ENCODE measurements at places on chromosomes 16 and 17. TPM values are rescaled to one million over a fixed set of nuclear protein-coding genes. Genes with fewer than 3 reads are reported as not detected.

GRCh38 chr16:52552643-52553042 lies 5.7 kb upstream of the TOX3 start:
- DNase-seq = no peak

DNA sequence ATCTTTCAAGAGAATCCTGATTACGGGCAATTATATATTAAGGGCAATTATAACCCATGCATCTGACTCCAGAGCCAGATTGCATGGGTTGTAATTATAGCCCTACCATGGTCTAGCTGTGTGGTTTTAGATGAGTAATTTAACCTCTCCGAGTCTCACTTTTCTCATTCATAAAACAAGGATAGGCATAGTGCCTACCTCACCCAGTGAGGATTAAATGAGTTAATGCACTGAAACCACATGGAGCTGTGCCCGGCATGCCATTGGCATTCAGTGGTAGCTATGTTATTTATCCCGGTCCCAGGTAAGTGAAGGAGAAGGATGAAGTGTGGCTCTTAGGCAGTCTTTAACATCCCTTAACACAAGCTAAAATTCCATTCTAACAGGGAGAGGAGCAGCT lies 6.3 kb downstream of the SNX20 start:
- DNase-seq = no peak

GRCh38 chr17:76938009-76938408 lies 69.8 kb downstream of the MGAT5B start:
- DNase-seq = no peak

GRCh38 chr17:12316021-12316420 lies 295.3 kb downstream of the MAP2K4 start:
- no peak for DNase-seq

- no peak for DNase-seq
Observed at GRCh38 chr17:38885044-38885727, 15.3 kb downstream of the LASP1 start.

DNA sequence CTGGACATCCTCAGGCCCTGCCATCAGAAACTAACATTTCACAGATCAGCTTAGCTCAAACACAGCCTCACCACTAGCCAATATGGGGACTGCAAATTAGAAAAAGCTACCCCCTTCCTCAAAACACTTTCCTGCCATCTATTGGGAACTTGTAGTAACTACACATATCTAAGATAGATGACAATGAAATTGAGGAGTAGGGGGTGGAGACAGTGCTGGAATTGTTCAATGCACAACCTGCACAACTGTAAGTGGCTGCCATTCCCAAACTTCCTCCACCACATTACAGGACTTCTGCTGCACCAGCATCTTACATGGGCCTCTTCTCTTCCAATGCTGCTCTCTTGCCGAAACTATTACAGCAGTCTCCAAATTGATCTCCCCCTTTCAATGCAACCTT lies 21.9 kb downstream of the AIPL1 start:
- no peak for DNase-seq

DNA sequence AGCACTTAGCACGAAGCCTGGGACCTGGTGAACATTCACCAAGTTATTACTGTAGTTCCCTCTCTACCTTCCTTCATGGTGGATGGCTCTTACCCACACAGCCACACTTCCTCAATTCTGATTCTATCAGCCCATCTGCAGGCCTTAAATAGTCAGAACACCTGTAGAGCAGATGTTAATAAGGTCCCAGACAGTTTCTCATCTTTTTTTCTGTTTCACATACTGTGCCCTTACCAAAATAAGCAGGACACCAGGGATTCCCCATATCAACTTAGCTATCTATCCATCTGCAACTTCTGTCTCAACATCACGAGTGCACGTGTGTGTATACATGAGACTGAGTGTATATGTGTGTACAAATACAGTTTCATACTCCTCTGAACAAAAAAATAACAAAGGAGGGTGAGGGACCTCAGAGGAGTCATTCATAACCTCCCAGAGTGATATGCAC lies 2.8 kb downstream of the RECQL5 start:
- DNase-seq = no peak

DNA sequence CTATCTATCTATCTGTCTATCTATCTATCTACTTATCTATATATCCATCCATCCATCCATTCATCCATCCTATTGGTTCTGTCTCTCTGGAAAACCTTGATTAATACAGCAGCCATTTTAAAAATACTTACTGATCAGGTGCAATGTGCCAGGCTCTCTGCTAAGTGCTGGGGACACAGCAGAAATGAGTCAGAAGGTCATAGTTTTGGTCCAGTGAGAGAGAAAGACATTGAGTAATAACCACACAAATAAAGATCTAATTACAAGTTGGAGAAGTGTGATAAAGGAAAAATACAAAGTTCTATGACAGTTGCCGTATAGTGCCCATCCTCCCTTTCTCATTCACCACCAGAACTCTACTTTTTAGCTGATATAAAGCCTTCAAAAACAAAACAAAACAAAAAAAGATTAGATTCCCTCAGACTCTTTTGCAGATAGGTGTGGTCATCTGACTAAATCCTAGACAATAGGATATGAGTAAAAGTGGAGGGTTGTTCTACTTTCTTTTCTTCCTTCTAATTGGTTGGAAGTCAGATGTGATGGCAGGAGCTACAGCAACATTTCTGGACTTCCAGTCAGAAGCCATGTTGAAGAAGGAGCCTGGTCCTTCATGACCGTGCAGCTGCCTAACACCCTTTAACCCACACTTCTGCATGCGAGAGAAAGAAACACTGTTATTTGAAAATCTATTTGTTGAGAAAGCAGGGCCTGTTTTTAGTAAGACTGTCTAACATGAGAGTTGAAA lies 72.0 kb upstream of the TOX3 start:
- no peak for DNase-seq

- DNase-seq = no peak
Observed at GRCh38 chr17:2723997-2724783, 12.6 kb upstream of the CLUH start.

DNA sequence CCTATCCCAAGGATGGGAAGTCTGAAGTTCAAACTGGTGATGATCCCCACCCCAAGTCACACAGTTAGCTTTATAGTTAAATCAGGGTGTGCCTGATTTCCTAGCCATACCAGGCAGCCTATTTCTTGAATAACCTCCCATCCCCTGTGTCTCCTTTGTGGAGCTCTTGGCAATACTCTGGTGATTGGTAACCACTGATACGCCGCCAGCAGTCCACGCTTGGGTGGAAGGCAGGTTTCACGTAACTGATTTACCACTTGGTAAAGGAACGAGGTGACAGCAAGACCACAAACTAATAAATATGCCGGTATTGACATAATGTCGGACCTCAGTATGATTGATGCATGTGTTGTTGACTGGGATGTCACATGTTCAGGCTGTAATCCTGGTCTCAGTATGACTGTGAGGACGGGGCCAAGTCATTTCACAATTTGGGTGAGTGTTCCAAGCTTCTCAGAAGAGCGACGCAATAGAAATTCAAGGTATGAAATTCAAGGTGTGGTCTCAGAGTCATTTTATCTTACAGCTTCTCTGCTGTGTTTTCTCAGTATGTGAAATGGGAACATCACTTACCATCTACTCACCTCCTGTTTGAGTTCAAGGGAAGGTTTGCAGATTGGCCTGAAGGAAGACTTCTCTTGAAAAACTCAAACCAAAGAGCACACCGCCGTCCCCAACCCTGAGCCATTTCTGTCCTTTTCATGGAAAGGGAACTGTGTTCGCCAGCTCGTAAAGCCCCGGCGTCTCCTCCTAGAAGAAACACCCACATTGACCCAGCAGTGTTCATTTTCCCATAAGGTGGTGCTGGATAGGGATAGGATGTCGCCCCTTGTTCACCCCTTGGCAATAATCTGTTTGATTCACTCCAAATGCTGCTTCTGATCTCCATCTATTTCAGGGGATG lies 678.9 kb downstream of the WWOX start:
- DNase-seq = no peak

- no peak for DNase-seq
Observed at GRCh38 chr16:51592001-51592501, 441.0 kb upstream of the SALL1 start.

GRCh38 chr17:44287651-44288050 lies 19.7 kb upstream of the SLC4A1 start:
- DNase-seq = no peak

DNA sequence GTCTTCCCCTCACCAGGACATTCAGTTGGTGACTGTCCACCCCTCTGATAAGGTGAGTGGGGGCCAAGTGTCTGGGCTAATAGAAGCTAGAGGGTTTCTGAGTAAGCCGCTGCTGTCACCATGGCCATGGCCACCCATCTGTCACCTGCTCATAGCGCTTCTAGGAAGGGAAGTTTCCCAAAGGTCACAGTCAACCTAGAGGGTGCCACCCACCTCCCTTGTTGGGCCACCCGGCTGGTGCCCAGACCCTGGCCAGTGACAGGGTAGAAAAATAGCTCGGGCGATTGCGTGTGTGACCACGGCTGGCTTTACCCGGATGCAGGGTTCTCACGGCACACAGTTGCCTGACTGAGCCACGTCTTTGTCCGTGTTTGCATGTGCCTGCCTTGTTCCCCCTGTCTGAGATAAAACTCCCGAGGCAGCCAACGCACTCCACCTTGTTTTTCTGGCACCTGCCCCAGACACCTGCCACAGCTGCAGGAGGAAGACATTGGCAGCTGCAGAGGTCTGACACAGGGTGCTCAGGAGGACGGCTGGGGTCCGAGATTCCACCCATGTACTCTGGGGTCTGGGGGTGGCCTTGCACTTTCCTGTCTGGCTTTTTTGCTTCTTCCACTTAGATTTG lies 809 bp downstream of the PIRT start:
- no peak for DNase-seq

DNA sequence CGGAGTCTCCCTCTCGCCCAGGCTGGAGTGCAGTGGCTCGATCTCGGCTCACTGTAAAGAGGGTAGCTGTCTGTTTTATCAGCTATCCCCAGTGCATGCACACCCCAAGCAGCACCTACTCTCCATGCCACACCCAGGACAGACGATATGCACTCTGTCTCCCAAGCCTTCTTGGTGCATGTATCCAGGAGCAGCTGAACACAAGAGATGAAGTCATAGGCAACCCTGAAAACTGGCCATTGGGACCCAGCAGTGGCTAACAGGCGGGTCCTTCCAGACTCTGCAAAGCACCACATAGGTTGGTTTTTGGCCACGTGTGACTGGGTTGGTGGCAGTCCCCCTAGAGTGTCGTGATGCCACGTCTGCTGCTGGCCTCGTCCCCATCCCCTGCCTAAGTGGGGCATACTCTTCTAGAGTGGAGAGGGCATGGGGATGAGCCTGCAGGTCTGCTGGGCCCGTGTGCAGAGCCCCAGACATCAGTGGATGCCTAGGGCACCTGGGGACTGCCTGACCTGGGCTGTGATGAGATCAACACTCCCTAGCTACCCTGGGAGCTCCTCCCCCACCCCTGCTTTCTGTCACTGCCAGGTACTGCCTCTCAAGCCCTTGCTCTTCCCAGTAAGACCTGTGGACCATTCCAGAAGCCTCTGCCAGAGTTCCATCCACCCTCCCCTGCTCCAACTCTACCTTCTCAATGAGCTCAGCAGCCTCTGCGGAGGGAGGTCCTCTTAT lies 9.3 kb downstream of the PDE6G start:
- no peak for DNase-seq

DNA sequence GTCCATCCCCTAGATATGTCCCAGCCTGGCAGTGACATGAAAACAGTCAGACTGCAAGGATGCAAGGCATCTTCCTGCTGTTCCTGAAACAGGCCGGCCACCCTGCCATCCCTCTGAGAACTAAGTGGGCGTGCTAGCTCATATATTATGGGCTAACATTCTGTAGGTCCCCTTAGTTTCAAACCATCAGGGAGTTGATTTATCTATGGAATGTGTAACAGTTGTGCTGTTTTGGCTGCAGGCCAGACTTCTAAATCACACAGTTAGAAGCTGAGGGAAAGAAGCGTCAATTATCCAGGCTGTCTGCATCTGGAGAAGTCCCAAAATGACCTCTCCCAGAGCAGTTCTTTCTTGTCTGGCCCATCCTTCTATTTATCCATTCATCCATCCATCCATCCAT lies 102.7 kb upstream of the DNAH9 start:
- no peak for DNase-seq

DNA sequence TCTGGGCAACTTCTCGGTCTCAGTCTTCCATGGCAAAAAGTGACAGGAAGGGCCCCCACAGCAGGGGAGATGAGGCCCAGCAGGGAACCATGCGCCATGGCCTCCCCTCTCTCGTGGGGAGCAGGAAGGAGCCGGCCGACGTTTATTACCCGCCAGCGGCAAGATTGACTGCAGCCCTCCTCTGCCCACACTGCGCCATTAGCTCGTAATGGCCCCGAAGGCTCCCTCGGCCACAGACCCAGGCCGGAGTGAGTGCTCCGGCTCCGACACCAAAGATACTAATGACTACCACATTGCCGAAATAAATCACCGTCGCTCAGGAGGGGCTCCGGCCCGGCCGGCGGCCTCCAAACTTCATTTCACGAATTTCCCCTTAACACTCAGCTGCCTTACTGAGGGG lies 226.9 kb downstream of the C16orf78 start:
- DNase-seq = no peak

GRCh38 chr16:88010968-88011483 lies 59.8 kb downstream of the BANP start:
- no peak for DNase-seq

DNA sequence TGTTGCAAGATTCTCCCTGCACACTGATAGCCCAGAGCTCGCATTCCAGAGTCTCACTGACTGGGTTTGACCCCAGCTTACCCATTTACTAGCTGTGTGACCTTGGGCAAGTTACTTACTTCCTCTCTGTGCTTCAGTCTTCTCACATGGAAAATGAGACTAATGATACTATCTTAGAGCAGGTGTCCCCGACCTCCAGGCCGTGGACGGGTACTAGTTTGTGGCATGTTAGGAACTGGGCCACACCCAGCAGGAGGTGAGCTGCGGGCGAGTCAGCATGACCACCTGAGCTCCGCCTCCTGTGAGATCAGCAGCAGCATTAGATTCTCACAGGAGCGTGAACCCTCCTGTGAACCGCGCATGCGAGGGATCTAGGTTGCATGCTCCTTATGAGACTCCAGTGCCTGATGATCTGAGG lies 15.8 kb downstream of the ANKFY1 start:
- no peak for DNase-seq

GRCh38 chr16:25699069-25699468 lies 7.3 kb downstream of the HS3ST4 start:
- DNase-seq = no peak

DNA sequence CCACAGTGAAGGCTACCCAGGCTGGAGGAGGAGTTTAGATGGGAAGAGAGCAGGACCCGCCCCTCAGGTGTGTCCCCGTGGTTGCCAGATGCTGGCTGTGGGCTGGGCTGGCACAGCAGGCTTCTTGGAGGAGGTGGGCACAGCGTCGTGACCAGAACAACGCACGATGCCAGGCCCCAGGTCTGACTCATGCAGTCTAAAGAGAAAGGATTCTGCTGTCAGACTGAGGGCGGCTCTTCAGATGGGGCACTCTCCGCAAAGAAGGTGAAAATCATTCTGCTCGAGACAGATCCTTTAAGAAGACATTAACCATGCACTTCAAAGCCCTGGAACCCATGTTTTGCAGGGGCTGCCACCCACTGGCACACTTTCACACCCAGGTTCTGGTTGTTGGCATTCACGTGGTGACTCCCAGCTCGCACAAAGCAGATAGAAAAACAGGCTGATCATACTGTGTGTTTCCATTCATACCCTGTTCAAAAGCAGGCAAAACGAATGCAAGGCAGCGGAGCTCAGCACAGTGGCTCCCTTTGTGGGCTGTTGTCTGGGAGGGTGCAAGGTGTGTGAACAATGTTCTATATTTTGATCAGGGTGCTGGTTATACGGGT lies 19.0 kb downstream of the CACNG4 start:
- DNase-seq = no peak

GRCh38 chr17:2967515-2967914 lies 95.9 kb downstream of the OR1D5 start:
- peak; percentile 7 for DNase-seq

Gene SAMD14
- 5.2 TPM for polyA plus RNA-seq

Gene CDH1
- 5.5 TPM for polyA plus RNA-seq

Gene SEPTIN12
- polyA plus RNA-seq = 310 TPM

Gene CACNG3
- polyA plus RNA-seq = 0.32 TPM

Gene CDH5
- polyA plus RNA-seq = 23.8 TPM
